ENCODE measurements at places on chromosomes 2 and 18. TPM values are rescaled to one million over a fixed set of nuclear protein-coding genes. Genes with fewer than 3 reads are reported as not detected.

DNA sequence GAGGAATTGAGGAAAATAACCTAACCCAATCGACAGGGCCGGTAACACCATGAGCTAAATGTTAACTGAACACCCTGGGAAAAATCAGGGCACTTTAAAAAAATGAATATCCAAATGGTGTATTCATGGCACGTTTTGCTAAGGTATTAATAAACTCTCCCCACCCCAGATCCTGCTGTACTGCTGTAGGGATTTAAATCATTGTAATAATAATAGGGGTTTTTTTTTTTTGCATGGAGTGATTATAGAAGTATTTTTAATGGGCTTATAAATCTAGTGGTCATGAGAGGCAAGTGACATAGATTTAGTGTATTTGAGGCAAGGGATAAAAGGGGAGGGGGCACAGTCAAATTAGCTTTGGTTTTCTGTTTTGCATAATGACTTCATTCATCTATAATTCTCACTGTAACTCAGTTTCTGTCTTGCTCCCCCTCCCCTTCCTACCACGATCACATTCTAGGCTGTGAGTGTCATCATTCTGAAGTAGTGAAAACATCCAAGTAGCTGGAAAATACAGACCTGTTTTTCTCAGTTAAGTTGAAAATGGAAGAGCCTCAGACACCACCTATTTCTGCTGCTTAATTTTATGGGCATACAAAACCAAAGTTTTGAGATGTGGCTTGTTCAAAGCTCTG lies 18.2 kb upstream of the MGAT5 start:
- DNase-seq, result peak; percentile 47

DNA sequence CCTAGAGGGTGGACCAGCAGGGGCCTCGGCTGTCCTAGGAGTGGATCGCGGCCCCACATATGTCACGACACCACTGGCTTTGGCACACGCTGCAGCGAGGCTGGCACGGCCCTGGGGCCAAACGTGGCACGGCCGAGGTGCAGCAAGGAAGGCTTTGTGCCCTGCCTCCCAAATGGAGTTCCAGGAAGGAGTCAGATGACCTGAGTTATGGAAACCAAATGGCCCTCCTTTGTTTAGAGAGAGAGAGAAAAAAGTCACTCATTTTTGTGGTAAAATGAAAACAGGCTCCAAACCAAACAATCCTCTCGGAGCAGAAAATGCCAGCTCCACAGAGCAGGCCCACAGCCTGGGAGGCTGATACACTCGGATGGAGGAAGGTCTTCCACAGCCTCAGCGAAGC lies 105.6 kb downstream of the ANTXR1 start:
- peak; percentile 82 for DNase-seq

NETO1 gene
- total RNA-seq, result 19.8 TPM

DNA sequence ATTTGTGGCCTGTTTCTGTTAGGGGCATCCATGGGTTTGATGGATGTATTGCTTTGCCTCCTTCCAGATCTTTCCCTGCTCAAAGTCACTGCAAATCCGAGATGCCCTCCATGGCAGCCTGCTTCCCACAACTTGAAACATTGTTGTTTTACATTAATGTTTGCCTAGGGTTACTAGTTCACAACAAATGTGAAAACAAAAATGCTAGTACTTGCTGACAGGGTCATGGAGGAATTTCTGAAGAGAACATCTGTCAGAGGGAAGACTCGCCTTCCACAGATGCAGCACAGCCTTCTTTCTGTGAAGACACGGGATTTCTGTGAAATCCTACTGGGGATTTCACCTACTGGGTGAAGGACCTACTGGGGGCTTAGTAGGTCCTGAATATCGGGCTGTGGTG lies 260.0 kb upstream of the FN1 start:
- no peak for DNase-seq

ASB18 gene
- total RNA-seq, result not detected

DNA sequence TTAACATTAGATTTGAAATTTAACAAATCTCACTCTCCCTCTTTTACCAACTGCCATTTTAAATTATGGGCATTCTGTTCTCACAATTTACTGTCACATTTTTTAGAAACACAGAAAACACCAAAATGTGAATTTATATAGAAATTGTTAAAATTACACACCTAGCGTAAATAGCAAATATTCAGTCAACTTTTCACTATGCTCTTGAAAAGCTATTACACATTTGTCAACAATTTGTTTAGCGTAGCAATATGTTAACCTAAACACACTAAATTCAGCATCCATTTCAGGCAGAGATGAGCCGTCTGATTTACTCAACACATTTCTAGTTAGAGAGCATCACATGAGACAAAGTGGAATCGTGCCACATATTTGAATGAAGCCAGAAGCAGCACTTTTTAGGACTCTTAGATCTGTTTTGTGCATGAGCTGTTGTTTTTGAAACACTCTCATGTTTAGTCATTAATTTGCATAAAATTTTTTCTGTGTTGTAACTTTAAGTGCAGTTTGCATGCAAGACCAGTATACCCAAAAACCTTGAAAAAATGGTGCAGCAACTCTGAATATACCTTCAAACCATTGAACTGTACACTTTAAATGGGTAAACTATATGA lies 8.2 kb downstream of the TTC32 start:
- DNase-seq, result no peak

DNA sequence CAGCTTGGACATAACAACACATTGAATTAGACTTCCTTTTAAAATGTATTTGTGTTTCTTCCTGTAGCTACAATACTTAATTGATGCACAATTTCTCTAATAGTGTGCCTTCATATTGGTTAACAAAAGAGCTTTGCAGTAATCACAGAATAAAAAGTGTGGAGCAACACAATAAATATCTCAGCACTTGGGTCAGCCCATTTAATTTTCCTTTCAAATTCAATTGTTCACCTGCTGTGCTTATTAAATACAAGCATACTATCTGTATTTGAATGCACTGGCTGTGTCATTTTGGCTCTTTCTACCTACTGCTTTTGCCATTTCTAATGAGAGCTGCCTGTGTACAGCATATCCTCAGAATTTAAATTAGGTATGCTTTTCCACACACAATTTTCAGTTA lies 1641.3 kb upstream of the SLC39A10 start:
- DNase-seq, result no peak

GPR39 gene
- 4.0 TPM for total RNA-seq

- no peak for DNase-seq
These were observed 209.7 kb downstream of the DLGAP1 start for GRCh38 chr18:4245456-4245855.

- no peak for DNase-seq
These were observed 264.1 kb downstream of the CDH20 start for GRCh38 chr18:61597316-61597715.

- DNase-seq, result no peak
These were observed 109.7 kb upstream of the ARL5A start for GRCh38 chr2:151937966-151938365.

DNA sequence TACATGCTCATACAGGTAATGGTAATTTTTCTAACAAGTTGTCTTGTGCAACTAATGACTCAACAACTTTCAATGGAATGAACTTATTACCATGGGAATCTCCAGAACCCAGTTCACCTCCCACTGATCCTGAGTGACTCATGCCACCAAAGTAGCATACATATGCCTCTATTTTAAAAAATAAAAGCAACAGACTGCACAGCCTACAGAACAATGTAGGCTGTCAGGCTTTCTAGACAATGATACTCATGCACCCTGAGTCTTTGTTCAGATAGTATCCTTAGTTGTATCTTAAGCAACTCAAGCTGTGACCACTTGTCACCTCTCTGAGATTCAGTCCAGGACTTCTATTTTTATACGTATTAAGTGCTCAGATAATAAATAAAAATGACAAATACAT lies 531.0 kb upstream of the SETBP1 start:
- DNase-seq, result peak; percentile 92

- peak; percentile 64 for DNase-seq
These were observed 88.8 kb downstream of the CRIM1 start for GRCh38 chr2:36444216-36444936.

- DNase-seq, result peak; percentile 34
These were observed 1.9 kb upstream of the SOX11 start for GRCh38 chr2:5690286-5690685.

GRCh38 chr2:222269132-222269531 lies 29.7 kb downstream of the PAX3 start:
- no peak for DNase-seq

- DNase-seq, result no peak
These were observed 98.9 kb upstream of the EPAS1 start for GRCh38 chr2:46198164-46198883.

GRCh38 chr18:45760462-45761036 lies 36.6 kb downstream of the SLC14A1 start:
- DNase-seq, result no peak

GRCh38 chr2:220335591-220335915 lies 708.1 kb downstream of the SLC4A3 start:
- DNase-seq, result no peak

GRCh38 chr2:11473659-11474433 lies 7.9 kb upstream of the E2F6 start:
- DNase-seq, result no peak

GRCh38 chr2:101558740-101559525 lies 84.0 kb upstream of the RFX8 start:
- peak; percentile 70 for DNase-seq

CD8B2 gene
- not detected for total RNA-seq

ABCG5 gene
- not detected for total RNA-seq

DNA sequence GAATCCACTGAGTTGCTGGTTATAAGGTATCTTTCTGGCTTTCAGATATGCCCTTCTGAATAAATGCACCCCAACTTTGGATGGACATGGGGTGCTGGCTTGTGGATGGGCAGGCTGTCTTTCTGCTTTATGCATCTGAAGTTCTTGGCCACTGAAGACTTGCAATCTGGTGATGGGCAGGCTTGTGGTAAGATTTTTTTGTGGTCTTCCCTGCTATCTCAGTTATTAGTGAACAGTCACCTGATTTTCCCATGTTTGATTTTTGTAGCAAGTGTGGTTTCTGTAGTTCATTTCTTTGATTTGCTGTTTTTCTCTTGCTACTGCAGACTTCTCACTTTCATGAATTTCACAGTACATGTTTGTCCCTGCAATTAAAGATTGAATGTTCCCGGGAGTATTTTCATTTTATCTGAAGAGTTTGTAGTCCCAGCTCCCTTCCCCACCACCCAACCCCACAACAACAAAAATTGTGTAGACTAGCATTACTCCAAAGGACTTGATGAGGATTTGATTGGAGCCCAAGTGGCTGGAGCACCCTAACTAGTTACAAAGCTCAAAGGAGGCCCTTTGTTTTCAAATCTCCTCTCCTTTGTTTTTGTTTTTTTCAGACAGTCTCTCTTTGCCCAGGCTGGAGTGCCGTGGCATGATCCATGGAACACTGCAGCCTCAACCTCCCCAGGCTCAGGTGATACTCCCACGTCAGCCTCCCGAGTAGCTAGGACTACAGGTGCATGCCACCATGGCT lies 63.6 kb upstream of the MGAT5 start:
- no peak for DNase-seq

- no peak for DNase-seq
These were observed 63.1 kb upstream of the HPCAL1 start for GRCh38 chr2:10239561-10239967.

LYG1 gene
- total RNA-seq, result 1.1 TPM

SH3RF3 gene
- total RNA-seq, result 7.3 TPM

CNDP1 gene
- total RNA-seq, result 0.31 TPM

EFHD1 gene
- 18.8 TPM for total RNA-seq

GRCh38 chr2:209937893-209938292 lies 64.5 kb upstream of the RPE start:
- DNase-seq, result no peak

LRATD1 gene
- 28.3 TPM for total RNA-seq

DNA sequence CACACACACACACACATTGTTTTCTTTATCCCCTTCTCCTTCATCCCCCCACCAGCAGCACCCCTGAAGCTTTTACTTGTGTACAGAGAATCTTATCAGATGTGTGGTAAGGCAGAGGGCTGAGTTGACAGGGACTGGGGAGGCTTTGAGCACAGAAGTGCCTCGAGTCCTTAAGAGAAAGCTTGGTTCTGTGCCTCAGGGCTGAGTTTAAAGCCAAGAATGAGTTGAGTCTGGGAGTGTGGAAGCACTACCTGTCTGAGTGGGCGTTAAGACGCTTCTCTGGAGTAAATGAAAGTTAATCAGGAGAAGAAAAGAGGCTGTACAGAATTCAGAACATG lies 2.7 kb downstream of the ID2 start:
- peak; percentile 37 for DNase-seq

RNF152 gene
- total RNA-seq, result 73.9 TPM

DNA sequence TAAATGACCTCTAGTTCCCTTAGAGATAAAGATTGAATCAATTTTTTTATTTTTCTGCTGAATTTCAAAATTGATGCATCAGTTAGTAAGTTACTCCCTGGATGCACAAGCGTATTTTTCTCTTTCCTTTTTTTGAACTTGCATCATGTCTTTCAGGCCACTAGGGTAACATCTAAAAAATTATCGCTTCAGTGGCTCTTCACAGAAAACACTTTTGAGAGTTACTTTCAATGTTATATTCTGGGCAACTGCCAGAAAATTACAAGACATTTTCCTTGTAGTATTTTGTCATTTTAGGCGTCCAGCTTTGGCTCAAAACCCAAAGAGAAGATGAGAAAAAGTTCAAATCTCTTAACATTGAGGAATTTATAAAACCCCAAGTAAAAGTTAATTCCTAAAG lies 59.8 kb downstream of the DSEL start:
- no peak for DNase-seq

GRCh38 chr2:230205034-230205433 lies 14.8 kb downstream of the SP110 start:
- no peak for DNase-seq

GRCh38 chr2:239286901-239287300 lies 113.9 kb downstream of the HDAC4 start:
- no peak for DNase-seq

DNA sequence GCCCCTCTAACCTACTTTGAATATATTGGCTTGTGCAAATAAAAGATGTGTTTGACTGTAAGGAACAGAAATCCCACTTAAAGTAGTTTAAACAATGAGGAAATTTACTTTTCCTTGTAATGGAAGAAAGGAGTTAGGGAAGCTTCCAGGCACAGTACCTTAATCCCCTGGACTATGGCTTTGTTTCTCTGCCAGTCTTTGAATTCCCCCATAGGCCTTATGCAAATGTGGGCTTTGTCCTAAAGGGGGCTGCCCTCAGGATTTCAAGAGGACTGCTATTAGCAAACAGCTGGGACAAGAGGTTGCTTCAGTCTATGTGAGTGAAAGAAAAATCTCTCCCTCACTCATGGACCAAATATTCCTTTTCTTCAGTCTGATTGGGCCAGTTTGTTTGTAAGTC lies 255.1 kb upstream of the THSD7B start:
- no peak for DNase-seq
